A549 treated with DMSO at 1 μM for 4 hours (cell line): ENCODE measurements at places on chromosomes 12 and 14. TPM values are rescaled to one million over a fixed set of nuclear protein-coding genes. Genes with fewer than 3 reads are reported as not detected.

Gene NDRG2
- 2.8 to 3.7 TPM (median 3.0 TPM) in 5 replicates for total RNA-seq

Gene DAO
- not detected in 5 replicates for total RNA-seq

Gene BDKRB1
- total RNA-seq: 0.58 to 2.3 TPM (median 1.3 TPM) in 5 replicates

Gene SERPINA3
- 5.4 to 7.9 TPM (median 5.9 TPM) in 5 replicates for total RNA-seq

Gene RIMBP2
- total RNA-seq: not detected in 5 replicates

Gene PAH
- total RNA-seq: not detected in 5 replicates

Gene CLECL1
- not detected in 5 replicates for total RNA-seq

Gene GNB3
- total RNA-seq: 1.9 to 2.8 TPM (median 1.9 TPM) in 5 replicates

Gene TBC1D30
- 1.9 to 2.5 TPM (median 2.0 TPM) in 5 replicates for total RNA-seq

Gene PMCH
- total RNA-seq: 0.20 TPM in 1 of 5 replicates, not detected in the others

Gene ANO2
- total RNA-seq: 0.11 TPM in 1 of 5 replicates, not detected in the others

Gene BICDL1
- 2.4 to 4.3 TPM (median 4.0 TPM) in 5 replicates for total RNA-seq

Gene NABP2
- total RNA-seq: 61.7 to 64.4 TPM (median 62.6 TPM) in 5 replicates

Gene ABCD2
- not detected in 5 replicates for total RNA-seq

Gene TCL1B
- total RNA-seq: not detected in 5 replicates

Gene STAC3
- total RNA-seq: 0.16 to 0.57 TPM (median 0.27 TPM) in 5 replicates

Gene GDF3
- not detected in 5 replicates for total RNA-seq
